ENCODE measurements at places on chromosomes 4 and X. TPM values are rescaled to one million over a fixed set of nuclear protein-coding genes. Genes with fewer than 3 reads are reported as not detected.

DNA sequence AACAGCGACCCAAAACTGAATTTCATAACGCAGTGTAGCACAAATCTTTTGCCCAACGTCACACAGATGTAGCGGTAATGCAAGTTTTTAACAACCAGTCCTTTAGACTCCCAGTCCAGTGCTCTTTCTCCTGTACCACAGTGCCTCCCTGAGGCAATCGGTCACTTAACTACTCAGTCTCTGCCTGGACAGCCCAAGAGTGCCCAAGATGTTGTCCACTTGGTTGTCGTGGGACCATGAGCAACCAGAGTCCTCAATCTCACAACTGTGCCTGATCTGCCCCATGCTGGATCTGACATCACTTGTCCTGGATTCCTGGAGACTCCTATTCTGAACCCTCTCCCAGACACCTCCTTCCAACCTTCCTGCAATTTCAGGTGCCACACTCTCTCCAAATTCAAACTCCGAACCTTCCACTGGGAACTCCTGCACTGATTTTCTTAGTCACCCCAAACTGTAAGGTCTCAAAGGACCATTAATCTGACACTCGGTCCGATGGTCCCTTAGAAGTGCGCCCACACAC is 702 bp downstream of the MMGT1 start:
- H3K36me3 ChIP-seq = no peaks in the 10 kb centered on the region
- peaks cover 9% of the 10 kb centered on the region for H3K4me1 ChIP-seq
- no peak for DNase-seq
- peak overlapping the region; percentile 99 for H3K27ac ChIP-seq

DNA sequence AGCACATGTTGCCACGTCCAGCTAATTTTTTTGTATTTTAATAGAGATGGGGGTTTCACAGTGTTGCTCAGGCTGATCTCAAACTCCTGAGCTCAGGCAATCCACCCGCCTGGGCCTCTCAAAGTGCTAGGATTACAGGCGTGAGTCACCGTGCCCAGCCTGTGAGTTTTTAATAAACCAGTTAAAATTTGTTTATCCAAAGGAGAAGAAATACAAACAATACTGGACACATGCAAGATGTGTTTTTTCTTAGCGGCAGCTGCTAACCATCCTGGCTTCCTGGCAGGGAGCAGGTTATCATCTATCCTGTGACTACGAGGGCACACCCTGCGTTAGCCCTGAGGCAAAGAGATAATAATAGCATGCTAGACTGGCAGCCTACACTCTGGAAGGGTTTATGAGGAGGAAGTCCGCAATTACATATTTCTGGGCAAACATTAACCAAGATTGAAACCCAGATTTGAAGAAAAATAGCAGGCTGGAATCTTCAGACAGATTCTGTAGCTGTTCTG is 191.4 kb downstream of the SPRY1 start:
- DNase-seq = no peak
- peaks cover 9% of the 10 kb centered on the region for H3K4me1 ChIP-seq
- no peak overlapping the region for H3K4me3 ChIP-seq
- no peaks in the 10 kb centered on the region for H3K27me3 ChIP-seq
- no peak overlapping the region for H3K27ac ChIP-seq

GRCh38 chr4:161829591-161829990 is 334.2 kb downstream of the FSTL5 start:
- H3K27ac ChIP-seq = no peak overlapping the region
- H3K36me3 ChIP-seq = no peaks in the 10 kb centered on the region
- H3K4me3 ChIP-seq = no peak overlapping the region

DNA sequence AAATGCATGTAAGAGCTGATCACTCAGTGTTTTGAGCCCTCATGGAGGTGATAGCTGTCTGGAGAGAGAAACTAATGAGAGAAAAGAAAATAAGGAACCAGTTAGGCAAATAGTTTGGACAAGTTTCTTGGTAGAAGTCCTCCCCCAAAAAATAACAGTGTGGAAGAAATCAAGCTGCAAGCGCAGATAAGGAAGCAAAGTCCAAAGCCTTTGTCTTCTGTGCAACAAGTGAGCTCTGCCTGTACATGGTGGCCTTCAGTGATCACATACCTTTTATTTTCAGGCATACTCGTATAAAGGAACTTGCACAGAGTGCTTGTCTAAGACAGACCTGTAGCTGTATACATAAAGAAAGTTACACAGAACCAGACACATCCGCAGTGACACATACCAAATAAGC is 2.5 kb upstream of the UGT2A3 start:
- DNase-seq = no peak
- H3K27ac ChIP-seq = peak overlapping the region; percentile 87
- no peak overlapping the region for H3K4me3 ChIP-seq

- H3K36me3 ChIP-seq = no peaks in the 10 kb centered on the region
- H3K27ac ChIP-seq = no peak overlapping the region
- no peaks in the 10 kb centered on the region for H3K4me1 ChIP-seq
- no peak for DNase-seq
- no peak overlapping the region for H3K4me3 ChIP-seq
Observed at GRCh38 chrX:17167915-17168314, 207.1 kb upstream of the NHS start.

DNA sequence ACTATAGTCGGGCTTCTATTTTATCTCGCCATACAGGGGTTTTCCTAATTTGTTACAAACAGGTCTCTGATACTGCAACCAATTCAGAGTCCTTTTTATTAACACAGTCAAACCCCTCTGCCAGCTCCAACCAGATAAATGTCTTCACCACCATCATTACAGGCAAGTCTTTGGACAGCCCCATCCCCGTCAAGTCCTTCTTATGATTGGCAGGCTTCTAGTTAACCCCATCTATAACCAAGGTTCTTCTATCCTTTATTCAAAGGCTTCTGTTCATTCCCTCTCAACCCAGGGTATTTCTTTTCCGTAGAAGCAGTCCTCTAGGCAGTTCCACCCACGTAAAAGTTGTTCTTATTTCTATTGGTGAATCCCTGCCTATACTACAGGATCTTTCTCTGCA is 29.9 kb upstream of the FOXR2 start:
- no peak for DNase-seq
- H3K27me3 ChIP-seq = no peaks in the 10 kb centered on the region
- H3K4me1 ChIP-seq = no peaks in the 10 kb centered on the region
- no peak overlapping the region for H3K27ac ChIP-seq

DNA sequence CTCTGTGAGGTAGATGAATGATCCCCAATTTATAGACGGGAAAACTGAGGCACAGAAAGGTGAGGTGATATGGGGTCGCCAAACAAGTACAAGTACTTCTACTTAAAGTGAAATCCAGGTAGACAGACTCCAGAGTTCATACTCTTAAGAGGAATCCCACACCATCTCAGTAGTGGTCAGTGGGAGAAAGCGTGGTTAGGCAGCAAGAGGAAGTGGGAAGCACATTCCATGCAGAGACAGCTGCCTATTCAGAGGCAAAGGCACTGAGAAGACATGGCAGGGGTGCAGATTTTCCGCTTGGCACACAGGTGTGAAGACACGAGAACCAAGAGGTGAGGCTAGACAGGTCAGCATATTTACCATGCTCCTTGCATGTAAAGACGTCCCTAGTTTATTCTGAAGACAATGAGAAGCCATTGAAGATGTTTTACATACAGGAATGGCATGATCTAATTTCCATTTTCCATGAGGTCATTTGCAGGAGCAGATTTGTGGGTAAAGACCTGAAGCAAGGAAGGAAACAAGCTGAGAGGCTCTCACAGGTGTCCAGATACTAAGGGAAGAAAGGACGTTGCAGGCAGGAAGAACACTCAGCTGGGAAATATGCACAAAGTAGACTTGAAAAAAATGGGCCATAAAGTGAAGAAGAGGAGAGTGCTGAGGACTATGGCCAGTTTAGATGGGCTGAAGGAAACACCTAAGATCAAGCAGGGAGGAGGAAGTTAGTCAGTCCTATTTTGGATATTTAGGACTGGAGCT is 17.3 kb upstream of the CLNK start:
- no peak overlapping the region for H3K27ac ChIP-seq
- no peaks in the 10 kb centered on the region for H3K36me3 ChIP-seq
- H3K4me3 ChIP-seq = no peak overlapping the region
- no peak for DNase-seq

GRCh38 chr4:120432301-120432860 is 365.7 kb upstream of the MAD2L1 start:
- no peaks in the 10 kb centered on the region for H3K4me1 ChIP-seq
- no peak overlapping the region for H3K4me3 ChIP-seq
- H3K27me3 ChIP-seq = no peaks in the 10 kb centered on the region
- DNase-seq = no peak
- no peak overlapping the region for H3K27ac ChIP-seq

- peaks cover 16% of the 10 kb centered on the region for H3K4me1 ChIP-seq
- no peak overlapping the region for H3K4me3 ChIP-seq
- DNase-seq = no peak
- H3K27me3 ChIP-seq = no peaks in the 10 kb centered on the region
- peaks cover 2% of the 10 kb centered on the region for H3K36me3 ChIP-seq
Observed at GRCh38 chr4:153571006-153571545, 104.9 kb downstream of the TMEM131L start.

- DNase-seq = no peak
- H3K36me3 ChIP-seq = no peaks in the 10 kb centered on the region
- H3K27me3 ChIP-seq = no peaks in the 10 kb centered on the region
- no peak overlapping the region for H3K27ac ChIP-seq
Observed at GRCh38 chr4:92520563-92520962, 216.8 kb downstream of the GRID2 start.

DNA sequence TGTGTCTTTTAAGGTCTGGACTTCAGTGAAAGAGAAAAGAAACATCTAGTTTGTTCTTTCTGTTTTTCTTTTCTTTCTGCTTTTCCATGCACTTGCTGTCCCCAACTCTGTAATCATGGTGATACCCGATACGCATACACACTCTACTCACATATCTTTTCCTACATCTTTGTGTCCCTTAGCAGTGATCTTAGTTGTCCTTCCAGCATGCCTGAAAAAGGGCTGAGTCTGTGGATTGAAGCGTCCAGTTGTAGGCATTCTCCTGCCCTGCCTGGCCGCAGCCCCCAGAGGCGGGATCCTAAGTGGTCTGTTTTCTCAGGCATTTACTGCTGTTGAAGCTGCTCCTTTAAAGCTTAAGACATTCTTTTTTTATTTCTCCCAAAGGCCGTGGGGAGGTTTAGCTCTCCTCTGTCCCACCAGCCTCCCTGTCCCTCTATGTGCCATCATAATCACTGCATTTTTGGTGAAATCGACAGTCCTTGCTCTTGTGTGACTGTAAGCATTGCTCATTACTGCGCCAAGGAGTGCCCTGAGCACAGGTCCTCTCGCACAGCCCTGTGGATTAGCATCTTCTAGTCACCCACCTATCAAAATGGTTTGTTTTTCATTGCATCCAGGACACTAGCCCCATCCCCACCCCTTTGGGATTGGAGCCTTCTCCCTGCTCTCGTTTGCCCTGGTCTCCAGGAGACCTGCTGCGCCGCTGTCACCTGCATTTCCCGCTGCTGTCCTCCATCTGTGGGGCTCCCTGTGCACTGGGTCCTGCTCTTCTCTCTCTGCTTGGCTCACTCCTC is 4.4 kb downstream of the RGS12 start:
- peaks cover 46% of the 10 kb centered on the region for H3K4me1 ChIP-seq
- H3K36me3 ChIP-seq = peaks cover 7% of the 10 kb centered on the region
- H3K27ac ChIP-seq = peak overlapping the region; percentile 76
- no peak for DNase-seq
- no peaks in the 10 kb centered on the region for H3K27me3 ChIP-seq

PNMA6E gene
- total RNA-seq = not detected

JAKMIP1 gene
- 0.89 TPM for total RNA-seq

RAP1GDS1 gene
- 24.4 TPM for total RNA-seq

CXXC4 gene
- 40.8 TPM for total RNA-seq

All from progenitor cell of endocrine pancreas (in vitro differentiated cells).